ENCODE measurements at places on chromosomes 7 and 10.

GRCh38 chr7:112362053-112362650 is 88.1 kb upstream of the IFRD1 start:
- no peak for DNase-seq

- peak; percentile 55 for DNase-seq
Observed at GRCh38 chr10:101817337-101818118, 716 bp downstream of the OGA start.

DNA sequence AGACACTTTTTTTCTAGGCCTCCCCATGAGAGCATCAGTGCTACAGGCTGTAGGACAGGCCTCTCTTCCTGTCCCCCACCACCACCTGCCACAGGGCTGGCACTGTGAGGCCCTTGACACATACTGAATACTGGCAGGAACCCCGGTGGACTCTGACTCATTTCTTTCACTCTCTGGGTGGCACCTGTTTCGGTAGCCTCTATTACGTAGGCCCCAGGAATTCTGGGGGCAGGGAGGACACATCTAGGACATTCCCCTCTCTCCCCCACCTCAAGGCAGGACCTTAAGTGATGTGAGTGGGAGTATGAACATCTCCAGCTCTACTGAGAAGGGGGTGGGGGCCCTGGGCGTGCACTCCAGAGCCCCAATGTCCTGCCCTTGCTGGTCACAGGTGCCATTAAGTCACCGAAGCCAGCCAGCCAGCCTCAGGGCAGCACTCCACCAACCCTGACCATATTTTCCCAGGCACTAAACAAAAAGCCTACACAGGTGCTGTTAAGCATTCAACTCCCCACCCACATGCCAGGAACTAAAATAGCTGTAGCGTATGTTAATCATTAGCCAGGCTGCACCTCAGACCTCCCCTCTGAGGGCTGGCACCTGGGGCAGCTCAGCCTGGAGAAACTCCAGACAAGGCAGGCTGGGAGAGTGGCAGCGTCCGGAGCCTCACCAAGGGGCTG is 8.9 kb downstream of the ANXA11 start:
- DNase-seq: peak; percentile 75

- DNase-seq: no peak
Observed at GRCh38 chr7:137003086-137003485, 134.6 kb downstream of the CHRM2 start.

GRCh38 chr10:108684431-108684830 is 1238.9 kb downstream of the XPNPEP1 start:
- DNase-seq: no peak

GRCh38 chr10:91206837-91207474 is 13.5 kb upstream of the PCGF5 start:
- DNase-seq: no peak

DNA sequence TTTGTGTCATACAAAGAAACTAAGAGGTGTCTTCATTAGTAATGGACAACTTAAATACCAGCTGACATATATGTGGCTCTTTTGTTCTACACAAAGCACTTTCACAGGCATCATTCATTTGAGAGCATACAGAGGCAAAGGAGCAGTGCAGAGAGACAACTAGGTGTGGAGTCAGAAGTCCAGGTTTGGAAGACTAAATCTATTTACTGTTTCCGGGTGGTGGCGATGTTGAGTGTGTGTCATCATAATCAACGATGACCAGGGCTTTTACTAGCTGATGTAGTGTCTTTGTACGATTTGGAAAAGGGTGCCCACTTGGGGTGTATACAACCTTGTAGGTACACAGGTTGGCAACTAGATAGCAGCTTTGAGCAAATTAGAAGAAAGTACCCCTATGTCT is 195.5 kb upstream of the CCDC6 start:
- no peak for DNase-seq

DNA sequence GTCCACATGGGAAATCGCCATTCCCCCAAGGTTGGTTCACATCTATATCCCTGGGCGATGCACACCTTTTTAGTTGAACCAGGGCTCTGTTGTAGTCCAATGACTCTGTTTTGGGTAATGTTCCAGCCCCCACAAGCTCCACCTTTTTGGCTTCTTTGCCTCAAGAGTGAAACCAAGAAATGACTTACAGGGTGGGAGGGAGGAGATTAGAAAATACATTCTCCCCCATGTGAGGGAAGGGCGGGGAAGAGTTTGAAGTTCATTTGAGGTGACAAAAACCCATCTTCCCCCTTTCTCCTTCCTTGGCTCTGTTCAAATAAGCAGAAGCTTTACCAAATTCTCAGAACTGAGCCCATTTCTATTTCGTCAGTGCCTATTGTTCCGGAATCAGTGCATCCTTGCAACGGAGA is 82.8 kb downstream of the GATA3 start:
- peak; percentile 56 for DNase-seq

DNA sequence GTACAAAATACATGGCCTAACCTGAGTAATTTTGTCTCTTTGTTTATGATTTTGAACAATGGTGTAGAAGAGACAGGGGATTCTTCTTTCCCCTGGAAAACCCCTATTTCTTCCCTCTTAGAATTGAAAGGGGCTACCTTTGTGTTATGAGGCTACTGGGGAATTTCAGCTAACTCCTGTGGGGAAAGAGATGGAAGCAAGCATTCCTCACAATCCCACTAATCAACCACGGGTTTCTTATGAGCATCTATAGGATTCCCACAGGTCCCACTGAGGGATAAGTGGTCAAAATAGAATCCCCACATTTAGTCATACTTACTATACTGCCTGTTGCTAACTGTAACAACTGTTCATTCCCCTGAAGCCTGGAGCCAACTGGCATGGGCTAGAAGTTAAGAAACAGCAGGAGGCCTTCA is 32.2 kb upstream of the ITGB8 start:
- no peak for DNase-seq

DNA sequence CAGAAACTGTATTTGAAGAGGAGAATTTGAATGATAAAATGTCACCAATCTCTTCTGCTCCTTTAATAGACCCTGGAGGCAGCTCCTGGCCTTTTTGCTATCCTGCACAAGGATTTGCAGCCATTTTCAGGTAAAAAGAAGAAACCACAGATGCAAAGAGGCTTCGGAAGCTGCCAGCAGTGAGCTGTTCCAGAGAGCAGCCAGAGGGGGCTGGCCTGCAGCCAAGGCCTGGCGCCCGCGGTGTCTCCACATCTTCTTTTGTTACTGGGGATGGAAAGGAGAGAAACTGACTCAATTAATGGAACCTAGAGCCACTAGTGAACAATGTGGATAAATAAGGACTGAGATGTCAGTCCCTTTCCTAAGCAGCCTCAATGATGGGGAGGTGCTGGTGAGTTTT is 23.9 kb upstream of the GPR26 start:
- DNase-seq: no peak

DNA sequence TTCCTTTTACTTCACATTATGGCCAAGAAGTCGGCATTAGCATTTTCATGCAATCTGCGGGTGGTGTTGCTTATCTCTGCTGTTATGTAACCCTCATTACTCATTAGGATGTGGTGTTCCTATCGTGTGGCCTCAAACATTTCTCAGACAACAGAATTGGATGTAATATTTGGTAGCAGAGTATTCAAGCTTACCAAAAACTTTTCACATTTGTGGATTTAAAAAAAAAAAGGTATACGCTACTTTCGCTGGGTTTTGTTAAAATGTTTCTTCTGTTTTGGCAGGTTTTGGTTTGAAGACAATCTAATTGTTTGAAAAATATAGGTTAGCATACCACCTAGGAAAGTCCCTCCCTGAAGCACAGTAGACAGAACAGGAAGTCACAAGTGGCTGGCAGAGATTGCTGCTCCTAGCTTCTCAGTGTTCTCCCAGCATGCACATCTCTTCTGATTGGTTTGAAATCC is 128.8 kb downstream of the GATA3 start:
- DNase-seq: peak; percentile 3

DNA sequence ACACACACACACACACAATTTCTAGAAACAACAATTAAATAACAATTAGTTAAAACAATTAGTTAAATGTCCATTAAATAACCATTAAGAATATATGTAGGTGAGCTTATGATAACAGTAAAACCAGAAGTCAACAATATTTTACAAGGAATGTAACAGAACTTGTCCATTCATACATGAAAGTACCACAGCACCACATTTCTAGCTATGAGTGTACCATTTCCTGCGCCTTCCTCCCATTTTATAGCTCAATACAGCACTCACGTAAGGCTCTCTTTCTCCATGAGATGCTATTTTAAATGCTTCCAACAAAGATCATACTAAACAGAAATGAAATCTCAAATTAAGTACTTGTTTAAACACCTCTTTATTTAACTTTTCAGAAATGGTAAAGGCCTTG is 367.3 kb upstream of the ZWINT start:
- DNase-seq: no peak

GRCh38 chr7:116315293-116315692 is 105.0 kb downstream of the TES start:
- DNase-seq: no peak

DNA sequence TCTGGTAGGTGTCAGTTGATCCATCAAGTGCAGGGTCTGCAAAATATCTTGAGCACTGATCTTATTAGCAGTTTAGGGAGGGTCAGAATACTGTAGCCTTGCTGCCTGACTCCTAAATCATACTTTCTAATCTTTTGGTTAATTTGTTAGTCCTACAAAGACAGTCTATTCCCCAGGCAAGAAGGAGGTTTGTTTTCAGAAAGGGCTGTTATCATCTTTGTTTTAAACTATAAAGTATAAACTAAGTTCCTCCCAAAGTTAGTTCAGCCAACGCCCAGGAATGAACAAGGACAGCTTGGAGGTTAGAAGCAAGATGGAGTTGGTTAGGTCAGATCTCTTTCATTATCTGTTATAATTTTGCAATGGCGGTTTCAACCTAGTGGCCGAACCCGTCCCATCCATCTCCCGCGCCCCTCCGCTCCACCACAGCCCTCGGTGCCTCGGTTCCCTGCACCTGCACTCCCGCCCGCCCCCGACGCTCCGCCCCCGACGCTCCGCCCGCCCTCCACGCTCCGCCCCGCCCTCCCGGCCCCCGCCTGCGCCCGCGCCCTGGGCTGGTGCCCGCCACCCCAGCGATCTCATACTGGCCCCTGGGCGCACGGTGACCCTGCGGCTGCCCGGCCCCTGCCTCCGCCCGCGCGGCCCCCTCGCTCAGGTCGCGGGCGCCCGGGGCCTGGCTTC is at the start of gene ADCK2:
Gene ADCK2 (plus strand): TSS at position 564 of the 681 bp plus-strand sequence. CDS start 386 bp downstream, outside the sequence.
- DNase-seq: peak; percentile 65

GRCh38 chr7:37796138-37796775 is 52.1 kb upstream of the NME8 start:
- no peak for DNase-seq

DNA sequence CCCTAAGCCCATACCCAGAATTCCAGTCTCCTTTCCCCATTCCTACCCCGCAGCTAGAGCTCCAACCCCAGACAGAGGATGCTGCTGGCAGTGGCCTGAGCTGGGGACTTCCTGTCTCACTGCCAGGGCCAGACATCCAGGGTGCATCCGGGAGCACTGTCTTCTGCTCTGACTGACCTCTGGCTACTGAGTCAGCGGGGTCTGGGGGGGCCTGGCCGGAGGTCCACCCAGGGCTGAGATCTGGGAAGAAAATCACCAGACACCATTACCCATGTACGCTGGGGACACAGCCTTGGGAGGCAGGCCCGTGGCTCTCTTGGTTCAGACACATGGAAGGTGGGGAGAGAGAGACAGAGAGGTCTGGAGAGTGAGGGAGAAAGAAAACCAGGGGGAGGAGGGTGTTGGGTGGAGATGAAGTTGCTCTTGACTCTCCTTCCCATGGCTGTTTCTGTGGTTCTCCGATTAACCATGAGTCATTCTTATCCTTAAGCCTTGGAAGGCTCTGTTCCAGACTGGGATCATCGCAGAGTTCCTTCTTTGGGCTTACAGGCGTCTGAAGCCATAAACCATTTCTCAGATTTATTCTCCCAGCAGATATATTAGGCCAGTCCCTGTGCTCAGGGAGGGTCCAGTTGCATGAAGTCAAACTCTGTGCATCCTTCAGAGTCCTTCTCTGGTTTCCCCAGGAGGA is 23.6 kb downstream of the TSPAN15 start:
- no peak for DNase-seq

DNA sequence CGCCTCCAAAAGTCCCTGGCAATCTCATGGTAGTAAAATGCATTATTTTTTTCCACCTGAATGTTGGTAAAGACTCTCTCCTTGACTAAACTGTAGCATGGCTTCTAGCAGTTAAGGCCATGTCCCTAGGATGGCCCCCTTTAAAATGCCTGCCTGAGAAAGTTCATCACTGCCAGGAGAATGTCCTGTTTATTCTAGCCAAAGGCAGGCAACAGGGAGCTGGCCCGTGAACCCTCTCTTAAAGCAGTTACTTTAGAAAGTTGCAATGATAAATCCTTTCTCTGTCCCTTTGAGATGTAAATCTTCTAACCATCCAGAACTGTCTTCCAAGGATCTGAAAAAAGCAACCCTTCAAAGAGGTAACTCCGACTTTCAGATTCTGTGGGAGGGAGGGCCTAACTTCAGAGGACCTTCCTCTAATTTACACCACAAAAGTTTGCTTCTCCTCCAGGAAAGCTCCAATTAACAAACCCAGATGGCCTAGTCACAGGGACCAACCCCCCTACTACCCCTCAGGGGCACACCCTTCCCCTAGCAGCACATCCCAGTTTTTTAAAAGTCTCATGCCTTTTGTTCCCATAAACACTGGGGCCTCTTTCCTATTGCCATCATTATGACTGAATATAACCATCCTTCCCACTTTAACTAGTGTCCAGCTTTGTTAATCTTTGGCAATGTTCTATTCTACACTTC is 5.5 kb downstream of the DNTT start:
- no peak for DNase-seq

GRCh38 chr10:123565691-123566660 is 100.2 kb upstream of the GPR26 start:
- DNase-seq: no peak

- DNase-seq: no peak
Observed at GRCh38 chr7:14480281-14480680, 422.3 kb downstream of the DGKB start.

DNA sequence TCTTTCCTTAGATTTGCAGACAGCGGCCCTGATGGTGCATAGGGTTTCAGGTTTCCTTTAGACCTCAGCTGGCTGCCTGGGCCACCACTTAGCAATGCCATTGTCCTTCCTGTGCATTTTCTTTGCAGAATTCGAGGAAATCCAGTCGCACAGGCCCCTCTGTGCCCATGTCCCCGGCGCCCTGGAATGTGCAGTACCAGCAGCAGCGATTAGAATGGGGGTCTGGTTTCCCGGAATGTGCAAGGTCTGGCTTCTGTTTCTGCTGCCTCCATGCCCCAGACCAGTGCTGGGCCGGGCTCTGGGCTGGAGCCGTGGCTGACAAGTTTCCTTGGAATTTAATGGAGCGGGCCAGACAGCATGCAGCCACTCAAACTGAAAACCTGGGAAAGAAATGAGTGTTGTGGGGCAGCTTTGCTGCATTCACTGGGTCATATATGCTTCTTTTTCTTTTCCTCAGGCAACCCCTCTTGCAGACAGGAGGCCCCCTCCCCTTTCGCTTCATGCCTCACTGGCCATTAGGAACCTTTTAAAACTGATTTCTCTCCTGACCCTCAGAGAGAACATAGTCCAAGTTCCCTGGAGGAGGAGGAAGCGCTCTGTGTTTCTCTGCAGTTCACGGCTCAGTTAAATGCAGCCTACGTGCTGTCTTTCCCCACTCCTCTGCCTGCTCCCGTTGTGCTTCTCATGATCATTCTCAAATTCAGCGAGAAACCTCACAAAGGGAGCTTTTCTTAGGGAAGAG is 14.4 kb downstream of the HTRA1 start:
- DNase-seq: no peak

Measured in activated naive CD8-positive, alpha-beta T cell treated with anti-CD3 and anti-CD28 coated beads for 36 hours (primary cell).